Thyroid gland (tissue), 4 donors: ENCODE measurements at places on chromosomes 4 and X. TPM values are rescaled to one million over a fixed set of nuclear protein-coding genes. Genes with fewer than 3 reads are reported as not detected.
A peak's percentile ranks its signal among the peaks of the same experiment; 100 is the strongest.

GRCh38 chr4:102344520-102344953, 745 bp downstream of the SLC39A8 start:
- H3K27me3 ChIP-seq: no peaks in the 10 kb centered on the region
- H3K27ac ChIP-seq: peak overlapping the region; percentile 21
- H3K4me1 ChIP-seq: peaks cover 9% of the 10 kb centered on the region
- H3K4me3 ChIP-seq: peak overlapping the region; percentile 55
- DNase-seq: no peak

DNA sequence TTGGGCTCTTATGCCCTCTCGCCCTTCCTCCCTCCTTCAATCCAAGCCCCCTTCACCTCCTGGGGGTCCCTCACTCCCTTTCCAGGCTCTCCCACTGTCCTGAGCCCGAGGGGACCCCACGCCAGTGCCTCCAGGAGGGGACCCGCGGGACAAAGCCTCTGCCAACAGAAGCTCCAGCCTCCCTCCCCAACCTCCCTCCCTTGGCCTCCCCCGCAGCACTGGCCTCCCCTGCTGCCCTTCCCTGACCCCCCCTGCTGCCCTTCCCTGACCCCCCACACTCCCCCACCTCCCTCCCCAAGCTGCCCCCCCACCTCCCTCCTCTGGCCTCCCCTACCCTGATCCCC, 71.0 kb upstream of the MXD4 start:
- no peaks in the 10 kb centered on the region for H3K36me3 ChIP-seq
- H3K27me3 ChIP-seq: no peaks in the 10 kb centered on the region
- peaks cover 7% of the 10 kb centered on the region for H3K4me1 ChIP-seq
- no peak overlapping the region for H3K4me3 ChIP-seq
- H3K27ac ChIP-seq: no peak overlapping the region
- DNase-seq: no peak

RNF128 gene
- total RNA-seq: 46.5 TPM

- no peaks in the 10 kb centered on the region for H3K4me1 ChIP-seq
- no peak for DNase-seq
- H3K27ac ChIP-seq: no peak overlapping the region
- H3K4me3 ChIP-seq: no peak overlapping the region
- no peaks in the 10 kb centered on the region for H3K27me3 ChIP-seq
Observed at GRCh38 chr4:39541987-39542610, 14.9 kb upstream of the UGDH start.

GRCh38 chrX:63250253-63250868, 100.8 kb downstream of the SPIN4 start:
- no peak overlapping the region for H3K4me3 ChIP-seq
- DNase-seq: peak; percentile 24

GRCh38 chr4:174757736-174758135, 71.3 kb downstream of the GLRA3 start:
- no peak overlapping the region for H3K27ac ChIP-seq
- no peaks in the 10 kb centered on the region for H3K4me1 ChIP-seq
- H3K27me3 ChIP-seq: no peaks in the 10 kb centered on the region
- no peaks in the 10 kb centered on the region for H3K36me3 ChIP-seq
- DNase-seq: no peak

- no peaks in the 10 kb centered on the region for H3K4me1 ChIP-seq
- no peaks in the 10 kb centered on the region for H3K36me3 ChIP-seq
- H3K27me3 ChIP-seq: peaks cover 4% of the 10 kb centered on the region
- no peak for DNase-seq
- H3K27ac ChIP-seq: no peak overlapping the region
- H3K4me3 ChIP-seq: no peak overlapping the region
Observed at GRCh38 chrX:53442322-53442631, 8.1 kb upstream of the HSD17B10 start.

- H3K4me1 ChIP-seq: no peaks in the 10 kb centered on the region
- no peak for DNase-seq
- no peak overlapping the region for H3K4me3 ChIP-seq
- no peak overlapping the region for H3K27ac ChIP-seq
Observed at GRCh38 chr4:65515646-65516045, 154.6 kb downstream of the EPHA5 start.

GRCh38 chr4:182653596-182653995, 263.6 kb downstream of the DCTD start:
- DNase-seq: no peak
- peaks cover 7% of the 10 kb centered on the region for H3K4me1 ChIP-seq
- no peak overlapping the region for H3K27ac ChIP-seq
- H3K27me3 ChIP-seq: no peaks in the 10 kb centered on the region

P2RY10 gene
- 0.22 TPM for total RNA-seq

- H3K4me3 ChIP-seq: no peak overlapping the region
- DNase-seq: no peak
- H3K36me3 ChIP-seq: no peaks in the 10 kb centered on the region
- H3K27me3 ChIP-seq: no peaks in the 10 kb centered on the region
- H3K27ac ChIP-seq: no peak overlapping the region
Observed at GRCh38 chr4:107379054-107379869, 340.8 kb downstream of the PAPSS1 start.

TMPRSS11A gene
- total RNA-seq: not detected

DNA sequence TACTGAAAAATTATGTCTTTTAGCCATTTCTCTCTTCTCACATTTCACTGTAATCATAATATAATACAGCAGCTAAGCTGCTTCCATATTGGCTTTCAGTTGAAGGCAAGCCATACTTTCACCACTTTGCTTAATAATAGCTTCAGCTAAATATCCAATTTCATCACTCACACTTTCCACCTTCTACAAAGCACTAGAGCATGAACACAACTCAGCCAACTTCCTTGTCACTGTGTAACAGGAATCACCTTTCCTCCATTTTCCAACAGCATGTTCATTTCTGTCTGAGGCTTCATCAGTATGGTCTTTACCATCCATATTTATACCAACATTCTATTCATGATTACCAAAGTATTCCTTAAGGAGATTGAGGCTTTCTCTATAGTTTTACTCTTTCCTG, 219.8 kb upstream of the CTSO start:
- H3K4me1 ChIP-seq: no peaks in the 10 kb centered on the region
- DNase-seq: no peak
- H3K27me3 ChIP-seq: no peaks in the 10 kb centered on the region
- H3K27ac ChIP-seq: no peak overlapping the region
- H3K36me3 ChIP-seq: no peaks in the 10 kb centered on the region
